NCI-H187 treated with DMSO at 0.1 percent for 48 hours (cell line): ENCODE measurements at places on chromosomes 12 and 14.

- peak; percentile 76 for DNase-seq
Measured at GRCh38 chr14:60760644-60761364, 26.2 kb downstream of the MNAT1 start.

DNA sequence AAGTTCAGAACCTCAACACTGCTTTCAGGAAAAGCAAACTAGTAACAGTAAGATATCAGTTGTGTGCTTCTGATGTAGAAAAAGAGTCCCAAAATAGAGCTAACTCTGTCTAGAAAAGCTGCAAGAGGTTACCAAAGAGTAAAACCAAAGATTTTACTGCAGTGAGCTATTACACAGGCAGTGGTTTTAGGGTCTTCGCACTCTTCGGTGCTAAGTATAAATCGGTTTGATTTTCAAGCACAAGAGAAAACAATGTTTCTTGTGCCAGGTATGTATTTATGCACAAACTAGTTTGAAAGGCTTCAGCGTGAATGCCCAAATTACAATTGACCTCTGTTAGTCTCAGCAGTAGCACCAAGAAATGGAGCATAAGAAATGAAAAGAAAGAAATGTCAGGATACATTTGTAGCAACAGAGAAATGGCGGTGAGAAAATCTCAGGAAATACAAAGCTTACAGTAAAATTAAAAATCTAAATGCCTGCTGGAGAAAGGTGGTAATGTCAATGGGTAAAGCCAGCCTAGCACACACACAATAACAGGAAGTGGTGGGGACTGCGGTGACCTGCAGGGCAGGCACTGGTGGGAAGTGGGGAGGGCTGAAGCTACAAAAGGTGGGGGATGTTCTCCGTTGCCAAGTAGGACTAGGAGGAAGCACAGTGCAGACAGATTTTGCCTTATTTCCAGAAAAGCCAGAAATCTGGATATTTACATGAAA, 18.0 kb upstream of the DYRK2 start:
- DNase-seq = no peak

GRCh38 chr14:104096751-104097700, 11.5 kb downstream of the ASPG start:
- DNase-seq = no peak

DNA sequence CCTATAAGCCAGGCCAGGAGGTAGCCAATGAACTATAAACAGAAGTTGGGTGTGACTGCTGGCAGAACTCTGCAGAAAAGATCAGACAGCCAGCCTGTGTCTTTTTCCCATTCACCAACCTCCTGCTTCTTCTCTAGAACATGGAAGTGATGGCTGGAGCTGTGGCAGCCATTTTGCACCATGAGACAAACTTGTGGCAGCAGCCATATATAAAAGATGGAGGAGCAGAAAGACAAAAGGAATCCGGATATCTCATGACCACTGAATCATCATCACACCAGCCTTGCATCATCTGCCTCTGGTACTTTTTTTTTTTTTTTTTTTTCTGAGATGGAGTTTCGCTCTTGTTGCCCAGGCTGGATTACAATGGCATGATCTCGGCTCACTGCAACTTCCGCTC, 8.7 kb downstream of the BEGAIN start:
- DNase-seq = no peak

- DNase-seq = no peak
Measured at GRCh38 chr12:15116086-15116485, 105.1 kb downstream of the RERG start.

GRCh38 chr12:111439657-111440151, 34.0 kb downstream of the SH2B3 start:
- no peak for DNase-seq

- DNase-seq = no peak
Measured at GRCh38 chr14:71554959-71555612, 377.1 kb upstream of the RGS6 start.

- DNase-seq = no peak
Measured at GRCh38 chr12:57887631-57888408, 41.3 kb upstream of the CTDSP2 start.

DNA sequence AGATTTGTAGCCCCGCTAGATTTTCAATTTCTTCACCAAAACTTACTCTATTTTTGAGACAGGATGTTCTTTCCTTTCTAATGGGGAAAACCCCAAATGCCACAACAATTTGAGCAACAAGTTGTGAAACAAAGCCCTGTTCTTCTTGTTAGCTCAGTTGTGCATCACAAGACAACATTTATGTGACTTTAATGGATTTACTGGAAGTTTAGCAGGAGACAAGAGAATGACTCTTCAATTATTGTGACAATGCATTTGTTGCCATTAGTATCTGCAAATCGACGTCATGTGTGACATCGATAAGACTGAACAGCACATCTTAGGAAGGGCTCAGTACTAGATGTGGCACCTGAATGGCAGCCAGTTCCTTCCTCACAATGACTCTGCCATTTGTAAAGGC, 1028.9 kb upstream of the TMEM132C start:
- DNase-seq = no peak

DNA sequence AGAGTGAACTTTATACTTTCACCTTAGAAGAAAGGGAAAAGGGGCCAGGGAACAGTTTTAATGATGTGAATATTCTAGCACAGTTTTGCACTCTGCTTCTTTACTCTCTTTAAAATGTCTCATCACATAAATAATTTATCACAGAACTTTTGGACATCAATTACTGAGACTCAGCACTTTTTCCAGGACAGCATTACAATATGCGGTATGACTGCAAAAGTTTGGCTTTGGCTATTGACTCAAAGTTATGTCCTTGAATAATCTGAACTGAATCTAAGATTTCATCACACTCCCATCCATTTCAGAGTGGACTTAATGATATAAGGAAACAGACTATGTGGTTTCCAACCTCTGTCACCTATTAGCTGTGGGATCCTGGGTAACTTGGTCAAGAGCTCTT, 11.7 kb downstream of the CCER1 start:
- no peak for DNase-seq

DNA sequence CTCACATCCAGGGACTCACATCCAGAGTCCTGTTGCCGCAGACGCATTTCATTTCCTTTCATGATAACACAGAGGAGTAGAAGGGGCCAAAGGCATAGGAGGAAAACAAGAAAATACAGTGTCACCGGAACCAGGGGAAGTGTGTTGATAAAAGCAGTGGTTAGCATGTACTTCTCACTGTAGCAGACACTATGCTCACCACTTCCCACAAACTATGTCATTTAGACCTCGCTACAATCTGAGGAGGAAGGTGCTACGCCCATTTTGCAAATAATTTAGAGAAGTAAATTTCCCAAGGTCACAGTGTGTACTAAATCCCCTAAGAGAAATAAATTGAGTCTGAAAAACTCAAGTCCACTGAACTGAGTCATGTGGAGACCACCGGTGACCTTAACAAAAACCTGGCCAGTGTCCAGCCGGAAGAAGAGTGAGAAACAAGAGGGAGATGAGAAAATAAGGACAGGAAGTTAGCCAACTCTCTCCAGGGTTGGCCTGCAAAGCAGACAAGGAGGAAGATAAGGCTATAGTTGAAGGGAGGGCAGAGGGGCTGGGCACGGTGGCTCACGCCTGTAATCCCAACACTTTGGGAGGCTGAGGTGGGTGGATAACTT, 25.8 kb upstream of the TMCC3 start:
- DNase-seq = no peak

- DNase-seq = no peak
Measured at GRCh38 chr12:10732549-10732948, 9.4 kb upstream of the YBX3 start.

DNA sequence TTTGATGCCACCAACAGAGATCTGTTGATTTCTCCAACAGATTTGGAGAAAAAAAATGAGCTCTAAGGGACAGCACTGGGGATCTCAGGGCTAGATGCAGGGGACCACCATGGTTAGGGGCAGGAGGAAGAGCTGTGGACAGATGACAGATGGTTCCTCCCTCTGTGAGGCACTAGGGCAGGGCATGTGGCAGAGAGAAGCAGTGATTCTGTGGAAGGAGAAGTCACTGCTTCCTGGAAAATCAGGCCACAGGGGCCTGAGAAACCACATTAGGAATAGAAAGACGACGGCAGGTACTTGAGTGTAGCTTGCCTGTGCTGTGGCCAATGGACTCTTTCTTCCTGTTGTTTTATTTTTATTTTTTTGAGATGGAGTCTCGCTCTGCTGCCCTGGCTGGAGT, 24.9 kb upstream of the TMED2 start:
- DNase-seq = no peak

- no peak for DNase-seq
Measured at GRCh38 chr12:10119066-10119465, 10.9 kb downstream of the CLEC7A start.

DNA sequence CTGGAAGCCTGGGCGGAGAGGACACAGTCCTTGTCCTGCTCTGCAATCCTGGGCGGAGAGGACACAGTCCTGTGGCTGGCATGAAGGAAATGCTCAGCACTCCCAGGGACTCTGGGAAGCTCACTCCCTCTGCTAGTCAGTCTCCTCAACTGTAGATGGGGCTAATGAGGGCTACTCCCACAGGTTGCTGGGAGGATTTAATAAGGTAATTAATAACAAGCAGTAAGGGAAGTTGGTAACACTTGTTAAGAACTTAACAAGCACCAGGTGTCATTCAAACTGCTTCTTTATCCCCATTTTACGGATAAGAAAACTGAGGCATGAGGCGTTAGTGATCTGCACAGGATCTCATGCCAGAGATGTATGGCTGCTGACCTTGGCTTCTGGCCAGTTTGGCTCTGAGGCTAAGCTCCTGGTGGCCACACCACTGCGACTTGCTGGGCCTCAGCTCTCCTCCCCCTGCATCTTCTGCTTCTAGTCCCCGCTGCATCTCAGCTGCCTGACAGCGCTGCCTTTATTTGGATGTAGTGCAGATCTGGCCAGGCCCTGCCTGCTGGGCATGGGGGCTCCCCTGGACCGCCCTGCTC, 54.1 kb upstream of the BEGAIN start:
- no peak for DNase-seq

DNA sequence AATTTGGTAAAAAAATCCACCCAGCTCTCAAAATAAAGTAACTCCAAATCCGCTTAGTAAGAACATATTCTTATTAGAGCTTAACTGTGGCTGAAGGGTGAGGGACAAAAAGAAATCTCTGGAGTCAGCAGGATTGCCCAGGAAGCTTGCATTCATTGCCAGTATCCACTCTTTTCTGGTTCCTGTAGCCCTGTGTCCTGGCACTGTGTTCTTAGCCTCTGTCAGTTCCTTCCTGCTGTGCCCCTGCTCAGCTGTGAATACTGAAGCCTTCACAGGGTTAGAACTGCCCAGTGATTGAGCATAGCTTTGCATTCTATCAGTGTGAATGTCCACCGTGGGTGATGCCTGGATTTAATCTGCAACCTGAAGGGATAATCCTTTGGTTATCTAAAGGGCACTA, 266.9 kb upstream of the PELI2 start:
- no peak for DNase-seq

- DNase-seq = no peak
Measured at GRCh38 chr12:57188090-57188425, 28.5 kb upstream of the NXPH4 start.

GRCh38 chr12:73421832-73422231, 1115.8 kb upstream of the ATXN7L3B start:
- DNase-seq = no peak

DNA sequence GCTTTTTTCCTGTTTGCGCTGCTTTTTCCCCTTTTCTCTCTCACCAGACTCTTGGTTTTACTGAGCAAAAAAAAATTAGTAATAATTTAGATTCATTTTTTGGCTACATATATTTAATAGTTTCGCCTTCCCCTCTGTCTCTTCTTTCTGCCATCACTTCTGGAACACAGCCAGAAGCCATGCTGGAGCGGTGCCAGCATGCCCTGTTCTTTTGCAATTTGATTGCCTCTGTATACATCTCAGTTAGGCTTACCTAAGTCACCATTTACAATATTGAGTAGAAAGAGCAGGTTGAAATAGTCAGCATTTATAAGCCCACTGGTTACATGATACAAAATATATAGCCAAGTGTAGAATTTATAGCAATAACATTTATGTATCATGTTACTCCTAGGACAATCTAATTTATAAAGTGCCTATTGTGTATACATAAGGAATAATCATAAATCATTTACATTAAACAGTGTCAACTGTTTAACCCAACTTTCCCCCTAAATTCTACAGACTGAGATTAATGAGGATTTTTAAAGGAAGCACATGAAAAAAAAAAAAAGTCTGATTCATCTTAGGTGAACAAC, 413.8 kb upstream of the SOX5 start:
- DNase-seq = no peak

- DNase-seq = no peak
Measured at GRCh38 chr12:94327809-94328208, 131.9 kb downstream of the CEP83 start.

- no peak for DNase-seq
Measured at GRCh38 chr14:58130116-58130782, 21.8 kb downstream of the ARMH4 start.

- no peak for DNase-seq
Measured at GRCh38 chr14:106657460-106657859, 1131.1 kb downstream of the TMEM121 start.

GRCh38 chr14:99215277-99215676, 56.7 kb downstream of the BCL11B start:
- DNase-seq = no peak

- no peak for DNase-seq
Measured at GRCh38 chr14:55370883-55371455, 40.7 kb downstream of the ATG14 start.

GRCh38 chr14:105021656-105022275, 883 bp upstream of the CDCA4 start:
- DNase-seq = peak; percentile 11

DNA sequence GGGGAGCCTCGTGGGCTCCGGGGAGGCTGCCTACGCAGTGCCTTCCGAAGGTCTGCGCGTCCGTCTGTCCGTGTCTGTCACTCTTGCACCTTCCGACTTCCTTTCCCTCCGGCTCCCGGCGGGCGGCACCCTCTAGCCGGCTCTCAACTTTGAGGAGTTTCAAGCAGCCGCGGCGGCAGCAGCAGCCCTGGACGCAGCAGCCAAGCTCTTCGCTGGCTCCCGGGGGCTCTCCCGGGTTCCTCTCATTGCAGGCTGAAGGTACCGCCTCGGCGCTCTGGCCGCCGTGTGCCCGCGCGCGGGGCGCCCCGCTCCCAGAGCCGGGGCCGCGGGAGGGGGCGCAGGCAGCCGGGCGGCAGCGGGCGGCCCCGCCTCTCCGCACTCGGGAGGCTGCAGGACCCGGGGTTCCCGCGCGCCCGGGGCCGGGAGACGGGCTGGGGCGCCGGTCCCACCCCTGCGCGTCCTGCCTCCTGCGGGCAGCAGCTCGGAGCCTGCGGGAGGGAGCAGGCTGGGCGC, at the start of the genes AMIGO2 and PCED1B:
TSS of gene AMIGO2 (minus strand) at position 492 of the 513 bp plus-strand sequence. CDS start 957 bp downstream, outside the sequence.
TSS of gene PCED1B (plus strand) at position 154 of the 513 bp plus-strand sequence. CDS start 155,443 bp downstream, outside the sequence.
- DNase-seq = no peak

DNA sequence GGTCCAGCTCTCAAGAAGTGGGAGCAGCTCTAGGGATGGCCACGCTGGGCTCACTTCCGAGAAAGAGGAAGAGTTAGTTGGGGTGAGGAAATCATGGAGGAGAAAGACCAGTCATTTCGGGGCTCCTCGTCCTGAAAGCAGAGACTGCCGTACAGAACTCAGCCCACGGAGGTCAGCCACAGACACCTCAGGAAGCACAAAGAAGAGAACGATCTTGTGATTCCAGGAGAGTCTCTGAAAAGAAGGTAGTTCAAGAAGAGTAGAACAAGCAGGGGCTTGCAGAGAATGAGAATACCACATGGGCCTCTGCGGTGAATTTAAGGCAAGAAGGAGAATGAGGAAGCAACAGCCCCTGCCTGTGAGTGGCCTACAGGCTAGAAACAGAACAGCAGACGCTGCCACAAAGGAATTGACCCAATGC, 311.9 kb downstream of the CACNA1C start:
- no peak for DNase-seq

GRCh38 chr12:96233939-96234461, 39.8 kb downstream of the ELK3 start:
- DNase-seq = no peak

GRCh38 chr12:130965214-130965613, 11.5 kb downstream of the ADGRD1 start:
- no peak for DNase-seq

- DNase-seq = no peak
Measured at GRCh38 chr14:88426271-88426670, 40.8 kb downstream of the SPATA7 start.
